ENCODE measurements at places on chromosomes 6 and 20. TPM values are rescaled to one million over a fixed set of nuclear protein-coding genes. Genes with fewer than 3 reads are reported as not detected.

DNA sequence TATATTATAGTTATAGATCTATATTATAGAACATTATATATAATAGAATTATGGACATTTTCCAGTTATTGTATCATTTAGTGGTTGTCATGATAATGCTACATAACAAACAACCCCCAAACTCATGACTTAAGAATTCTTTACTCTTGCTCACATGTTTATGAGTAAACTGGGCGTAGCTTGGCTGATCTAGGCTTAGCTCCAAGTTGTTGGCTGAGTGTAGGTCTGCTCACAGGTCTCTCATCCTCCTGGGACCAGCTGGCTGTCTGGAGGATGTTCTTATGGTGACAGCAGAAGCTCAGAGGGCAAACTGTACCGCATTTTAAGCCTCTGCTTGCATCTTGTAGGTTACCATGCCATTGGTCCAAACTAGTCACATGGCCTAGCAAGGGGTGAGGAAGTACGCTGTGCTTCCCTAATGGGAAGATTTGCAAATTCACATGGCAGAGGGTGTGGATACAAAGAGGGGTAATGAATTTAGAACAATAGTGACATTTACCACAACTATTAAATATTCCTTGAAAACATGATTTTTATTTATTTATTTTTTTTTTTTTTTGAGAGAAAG lies 34.2 kb downstream of the ARHGAP40 start:
- DNase-seq, result no peak

GRCh38 chr6:107786709-107787588 lies 37.2 kb downstream of the SCML4 start:
- no peak for DNase-seq

DNA sequence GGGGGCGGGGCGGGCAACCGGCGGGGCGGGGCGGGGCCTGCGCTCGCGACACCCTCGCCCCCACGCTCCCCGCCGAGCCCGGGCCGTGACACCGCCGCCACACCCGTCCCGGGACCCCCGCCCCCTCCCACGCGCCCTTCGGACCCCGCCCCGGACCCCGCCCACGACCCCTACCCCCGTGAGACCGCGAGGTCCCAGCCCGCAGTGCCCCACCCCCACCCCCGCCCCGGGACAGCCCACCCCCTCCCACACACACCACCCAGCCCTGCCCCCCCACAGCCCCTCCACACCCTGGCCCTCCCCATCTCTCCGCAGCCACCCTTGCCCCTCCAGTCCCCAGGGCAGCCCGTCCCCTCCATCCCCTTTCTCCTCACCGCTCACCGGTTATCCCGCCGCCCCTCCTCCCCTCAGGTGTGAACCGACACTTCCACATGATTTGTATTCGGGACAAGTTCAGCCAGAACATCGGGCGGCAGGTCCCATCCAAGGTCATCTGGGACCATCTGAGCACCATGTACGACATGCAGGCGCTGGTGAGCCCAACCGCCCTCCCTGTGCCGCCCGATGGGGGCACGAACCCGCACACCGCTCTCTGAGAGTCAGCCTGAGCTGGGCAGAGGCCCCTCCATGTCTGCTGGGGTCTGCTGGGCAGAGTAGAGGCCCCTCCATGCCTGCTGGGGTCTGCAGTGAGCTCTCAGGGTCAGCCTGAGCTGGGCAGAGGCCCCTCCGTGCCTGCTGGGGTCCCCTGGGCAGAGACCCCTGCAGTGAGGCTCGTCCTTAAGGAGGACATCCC lies 622 bp downstream of the MRGBP start:
- no peak for DNase-seq

FBXL4 gene
- total RNA-seq, result 8.3 TPM

WFDC5 gene
- total RNA-seq, result not detected
